MCF 10A (cell line): ENCODE measurements at places on chromosomes 11 and 22. TPM values are rescaled to one million over a fixed set of nuclear protein-coding genes. Genes with fewer than 3 reads are reported as not detected.

GRCh38 chr22:39610246-39610645 is 39.7 kb downstream of the CACNA1I start:
- H3K27me3 ChIP-seq, result peaks cover 48% of the 10 kb centered on the region
- no peak for DNase-seq
- H3K4me3 ChIP-seq, result no peak overlapping the region
- no peak overlapping the region for H3K27ac ChIP-seq

- peaks cover 23% of the 10 kb centered on the region for H3K4me1 ChIP-seq
- peak; percentile 45 for DNase-seq
- no peaks in the 10 kb centered on the region for H3K36me3 ChIP-seq
- peak overlapping the region; percentile 94 for H3K27ac ChIP-seq
These were observed 3.8 kb downstream of the ALKBH8 start for GRCh38 chr11:107561688-107562087.

- peaks cover 84% of the 10 kb centered on the region for H3K27me3 ChIP-seq
- no peaks in the 10 kb centered on the region for H3K36me3 ChIP-seq
- H3K4me3 ChIP-seq, result no peak overlapping the region
- no peaks in the 10 kb centered on the region for H3K4me1 ChIP-seq
- no peak for DNase-seq
These were observed 1086.1 kb upstream of the CNTN5 start for GRCh38 chr11:97934572-97935208.

- H3K36me3 ChIP-seq, result no peaks in the 10 kb centered on the region
- H3K27me3 ChIP-seq, result peaks cover 64% of the 10 kb centered on the region
- H3K4me1 ChIP-seq, result no peaks in the 10 kb centered on the region
- no peak overlapping the region for H3K4me3 ChIP-seq
- no peak overlapping the region for H3K27ac ChIP-seq
These were observed 1.5 kb downstream of the MAP6 start for GRCh38 chr11:75667255-75667830.

- no peak for DNase-seq
- H3K4me1 ChIP-seq, result peaks cover 16% of the 10 kb centered on the region
- no peak overlapping the region for H3K27ac ChIP-seq
- peaks cover 35% of the 10 kb centered on the region for H3K36me3 ChIP-seq
These were observed 5.8 kb upstream of the ATG16L2 start for GRCh38 chr11:72808331-72808798.

The GDPD4 gene
- not detected in 2 replicates for total RNA-seq

GRCh38 chr11:35031867-35032266 is 107.1 kb upstream of the CD44 start:
- H3K27ac ChIP-seq, result no peak overlapping the region
- no peak overlapping the region for H3K4me3 ChIP-seq
- H3K4me1 ChIP-seq, result peaks cover 31% of the 10 kb centered on the region
- H3K27me3 ChIP-seq, result no peaks in the 10 kb centered on the region
- no peaks in the 10 kb centered on the region for H3K36me3 ChIP-seq
